ENCODE measurements at places on chromosomes 3 and 15.
A peak's percentile ranks its signal among the peaks of the same experiment; 100 is the strongest.

GRCh38 chr15:71060983-71061382 lies 54.3 kb upstream of the THSD4 start:
- no peak for DNase-seq

DNA sequence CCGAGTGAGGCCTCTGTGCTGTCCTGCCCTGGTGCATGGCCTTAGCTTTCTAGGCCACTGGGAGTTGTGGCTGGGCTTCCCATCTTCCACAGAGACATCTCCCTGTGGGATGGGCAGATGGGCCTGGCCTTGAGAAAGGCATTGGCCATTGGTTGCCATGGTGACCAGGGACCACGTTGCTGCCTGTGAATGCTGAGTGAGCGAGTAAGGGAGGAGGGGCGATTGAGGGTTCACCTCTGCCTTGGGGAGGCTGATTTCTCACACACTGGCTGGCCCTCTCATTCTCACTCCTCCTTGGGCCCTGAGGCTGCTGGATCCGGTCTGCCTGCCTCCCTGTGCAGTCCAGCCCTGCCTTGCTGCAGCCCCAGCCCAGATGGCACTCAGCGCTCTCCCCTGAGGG lies 26.4 kb upstream of the DOCK3 start:
- DNase-seq = no peak

DNA sequence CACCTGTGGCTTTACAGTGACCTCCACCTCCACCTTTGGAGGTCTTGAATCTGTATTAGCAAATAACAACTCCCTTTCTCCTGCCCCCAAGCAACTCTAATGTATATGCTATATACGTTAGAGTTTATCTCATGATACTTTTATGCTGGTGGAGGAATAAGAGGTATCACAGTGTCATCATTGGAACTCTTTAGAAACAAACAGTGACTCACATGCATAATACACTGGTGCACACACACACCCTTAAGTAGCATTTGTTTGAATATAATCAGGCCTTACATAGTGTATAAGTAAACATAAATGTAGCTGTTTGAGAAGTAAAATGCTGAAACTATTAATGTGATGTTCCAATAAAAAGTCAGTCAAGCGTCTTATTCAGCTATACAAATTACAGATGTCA lies 280.2 kb upstream of the C2CD4B start:
- no peak for DNase-seq

DNA sequence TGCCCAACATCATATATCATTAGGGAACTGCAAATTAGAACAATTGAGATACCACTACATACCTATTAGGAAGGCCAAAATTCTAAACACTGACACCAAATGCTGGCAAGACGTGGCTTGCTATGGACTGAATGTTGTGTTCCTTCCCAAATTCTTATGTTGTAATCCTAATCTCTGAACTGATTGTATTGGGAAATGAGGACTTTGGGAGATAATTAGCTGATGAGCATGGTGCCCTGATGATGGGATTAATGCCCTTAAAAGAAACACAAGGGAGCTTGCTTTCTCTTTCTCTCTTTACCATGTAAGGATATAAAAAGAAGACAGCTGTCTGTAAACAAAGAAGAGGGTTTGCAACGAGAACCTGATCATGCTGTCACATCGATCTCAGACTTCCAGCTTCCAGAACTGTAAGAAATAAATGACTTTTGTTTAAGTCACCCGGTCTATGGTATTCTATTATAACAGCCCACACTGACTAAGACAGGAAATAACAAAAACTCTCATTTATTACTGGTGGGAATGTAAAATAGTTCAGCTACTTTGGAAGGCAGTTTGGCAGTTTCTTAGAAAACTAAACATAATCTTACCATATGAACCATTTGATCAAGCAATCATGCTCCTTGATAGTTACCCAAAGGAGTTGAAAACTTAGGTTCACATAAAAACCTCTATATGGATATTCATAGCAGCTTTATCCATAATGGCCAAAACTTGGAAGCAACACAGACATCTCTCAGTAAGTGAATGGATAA lies 458.3 kb upstream of the CBLB start:
- no peak for DNase-seq

DNA sequence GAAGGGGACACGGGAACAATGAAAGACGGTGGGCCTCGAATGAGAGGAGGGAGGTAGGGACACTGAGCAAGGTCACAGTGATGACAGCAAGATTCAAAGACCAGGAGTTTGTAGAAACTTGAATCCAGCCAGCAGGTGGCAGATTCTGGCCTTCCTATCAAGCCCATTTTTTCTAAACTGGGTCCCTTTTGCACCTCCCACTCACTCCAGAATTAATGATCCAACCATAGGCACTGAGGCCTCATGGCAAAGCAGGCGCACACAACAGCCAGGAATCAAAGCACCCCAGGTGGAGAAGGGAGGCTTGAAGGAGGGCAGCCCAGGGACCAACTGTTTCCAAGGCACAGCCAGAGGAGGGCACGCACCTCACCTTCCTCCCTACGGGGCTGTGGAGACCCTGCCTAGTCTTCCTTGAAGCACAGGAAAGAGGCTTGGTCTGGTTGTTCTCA lies 90.2 kb downstream of the ANP32A start:
- no peak for DNase-seq

DNA sequence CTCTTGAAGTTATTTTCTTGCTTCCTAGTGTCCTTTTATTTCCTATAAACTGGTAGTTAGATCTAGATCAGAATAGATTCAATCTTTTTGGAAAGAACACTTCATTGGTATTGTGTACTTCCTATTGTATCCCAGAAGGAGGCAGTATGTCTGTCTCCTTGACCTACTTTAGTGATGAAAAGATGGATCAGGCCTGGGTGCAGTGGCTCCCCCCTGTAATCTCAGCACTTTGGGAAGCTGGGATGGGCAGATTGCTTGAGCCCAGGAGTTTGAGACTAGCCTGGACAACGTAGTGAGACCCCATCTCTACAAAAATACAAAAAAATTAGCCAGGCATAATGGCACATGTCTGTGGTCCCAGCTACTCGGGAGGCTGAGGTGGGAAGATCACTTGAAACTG lies 12.0 kb downstream of the BSN start:
- DNase-seq = no peak

DNA sequence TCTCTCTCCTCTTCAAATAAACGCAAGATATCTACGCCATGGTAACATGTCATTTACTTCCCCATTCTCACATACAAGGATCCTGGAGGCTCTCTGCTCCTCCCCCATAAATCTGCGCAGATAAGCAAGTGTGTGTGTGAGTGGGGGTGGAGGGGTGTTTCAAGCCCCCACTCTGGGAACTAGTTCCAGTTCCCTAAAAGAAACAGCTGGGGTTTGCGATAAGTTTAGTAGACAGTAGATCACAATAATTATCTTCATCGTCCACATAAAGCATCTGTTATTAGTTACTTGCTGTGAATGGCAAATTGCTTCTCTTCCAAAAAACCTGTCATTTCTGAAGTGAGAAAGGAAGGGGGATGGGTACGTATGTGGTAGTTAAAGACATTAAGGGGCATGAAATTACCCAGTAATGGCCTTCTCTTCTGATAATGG lies 79.8 kb downstream of the RBPMS2 start:
- no peak for DNase-seq

- peak; percentile 72 for DNase-seq
Observed at GRCh38 chr15:60208709-60209108, 189.1 kb downstream of the ANXA2 start.

DNA sequence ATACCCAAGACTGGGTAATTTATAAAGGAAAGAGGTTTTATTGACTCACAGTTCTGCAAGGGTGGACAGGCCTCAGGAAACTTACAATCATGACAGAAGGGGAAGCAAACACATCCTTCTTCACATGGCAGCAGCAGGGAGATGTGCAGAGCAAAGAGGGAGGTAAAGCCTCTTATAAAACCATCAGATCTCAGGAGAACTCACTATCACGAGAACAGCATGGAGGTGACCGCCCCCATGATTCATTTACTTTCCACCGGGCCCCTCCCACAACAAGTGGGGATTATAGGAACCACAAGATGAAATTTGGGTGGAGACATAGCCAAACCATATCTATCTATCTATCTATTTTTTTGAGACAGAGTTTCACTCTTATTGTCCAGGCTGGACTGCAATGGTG lies 5.4 kb downstream of the GDPGP1 start:
- no peak for DNase-seq

- no peak for DNase-seq
Observed at GRCh38 chr3:49727154-49727923, 3.6 kb upstream of the GMPPB start.

DNA sequence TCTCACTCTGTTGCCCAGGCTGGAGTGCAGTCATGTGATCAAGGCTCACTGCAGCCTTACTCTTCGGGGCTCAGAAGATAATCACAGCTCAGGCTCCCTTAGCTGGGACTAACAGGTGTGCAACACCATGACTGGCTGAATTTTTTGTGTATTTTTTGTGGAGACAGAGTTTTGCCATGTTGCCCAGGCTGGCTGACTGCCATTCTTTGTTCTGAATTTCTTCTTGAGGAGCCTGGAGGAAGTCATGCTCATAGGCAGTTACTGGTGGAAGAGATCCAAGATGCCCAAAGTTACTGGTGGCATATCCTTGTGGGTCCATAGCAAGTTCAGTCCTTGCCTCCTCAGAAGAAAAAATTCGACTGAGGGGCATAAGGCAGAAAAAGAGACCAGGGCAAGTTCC lies 16.6 kb upstream of the UBP1 start:
- no peak for DNase-seq

GRCh38 chr3:3192286-3192675 lies 12.8 kb upstream of the CRBN start:
- no peak for DNase-seq

GRCh38 chr15:48409623-48410022 lies 78.4 kb downstream of the DUT start:
- no peak for DNase-seq

GRCh38 chr3:75110741-75111140 lies 496.3 kb upstream of the CNTN3 start:
- DNase-seq = no peak
